Stimulated activated CD8-positive, alpha-beta memory T cell treated with anti-CD3 and anti-CD28 coated beads, Interleukin-15, amount 100 ng/mL, for 24 hours (primary cell): ENCODE measurements at places on chromosomes 2 and 18.

DNA sequence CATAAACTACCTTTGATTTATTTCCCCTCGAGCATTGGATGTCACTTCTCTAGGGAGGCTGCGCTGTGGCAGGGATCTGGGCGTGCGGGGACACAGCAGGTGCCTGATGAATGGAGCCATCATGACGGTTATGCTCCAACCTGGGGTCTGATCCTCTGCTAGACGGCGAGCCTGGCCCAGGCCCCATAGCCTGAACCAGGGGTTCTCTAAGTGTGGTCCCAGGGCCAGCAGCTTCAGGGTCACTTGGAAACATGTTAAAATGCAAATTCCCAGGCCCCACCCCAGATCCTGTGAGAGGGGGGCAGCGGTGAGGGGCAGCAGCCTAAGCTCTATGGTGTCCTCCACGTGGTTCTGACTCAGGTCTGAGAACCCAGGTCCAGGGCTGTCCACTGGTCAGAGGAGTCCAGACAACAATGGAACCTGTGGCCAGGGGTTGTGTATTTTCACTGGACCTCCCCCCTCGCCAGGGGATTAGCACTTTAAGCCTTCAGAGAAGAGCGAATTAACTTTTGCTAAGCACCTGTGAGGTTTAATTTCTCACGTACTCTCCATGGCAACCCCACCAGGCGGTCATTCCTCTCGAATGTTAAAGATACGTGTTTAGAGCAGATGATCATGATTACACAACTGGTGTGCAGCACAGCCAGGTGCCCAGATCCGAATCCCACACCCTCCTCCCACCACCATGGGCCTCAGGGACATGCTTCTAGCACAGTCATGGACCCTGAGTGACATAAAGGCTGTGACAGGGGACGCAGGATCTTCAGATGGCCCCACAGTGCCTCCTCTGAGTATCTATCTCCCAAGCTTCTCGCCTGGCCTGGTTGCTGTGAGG is 1.6 kb upstream of the ARHGEF4 start:
- DNase-seq = no peak

- DNase-seq = no peak
Observed at GRCh38 chr2:85340034-85340892, 12.5 kb upstream of the TGOLN2 start.

GRCh38 chr2:222982010-222982908 is 69.7 kb upstream of the KCNE4 start:
- DNase-seq = no peak

- peak; percentile 32 for DNase-seq
Observed at GRCh38 chr2:241882091-241882625, 12.6 kb downstream of the RTP5 start.

GRCh38 chr18:36381075-36381474 is 83.6 kb downstream of the FHOD3 start:
- DNase-seq = no peak

- DNase-seq = no peak
Observed at GRCh38 chr2:234606896-234607295, 110.0 kb upstream of the ARL4C start.

GRCh38 chr2:218123986-218124385 is 1.8 kb upstream of the CXCR2 start:
- DNase-seq = no peak

DNA sequence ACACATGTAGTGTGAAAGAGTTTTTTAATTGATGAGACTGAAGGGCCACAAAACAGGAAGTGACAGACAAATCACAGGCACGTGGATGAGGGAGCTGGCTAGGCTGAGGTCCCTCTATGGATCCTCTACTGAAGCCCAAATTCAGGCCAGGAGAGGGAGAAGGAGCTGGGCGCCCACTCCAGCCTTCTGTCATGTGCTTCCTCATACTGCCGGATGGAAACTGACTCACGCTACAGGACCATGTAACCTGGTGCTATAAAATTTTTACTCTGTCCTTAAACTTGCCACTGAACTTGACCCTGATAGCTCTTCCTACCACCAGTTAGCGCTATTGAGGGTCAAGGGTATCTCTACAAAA is 31.3 kb downstream of the PSTPIP2 start:
- no peak for DNase-seq

DNA sequence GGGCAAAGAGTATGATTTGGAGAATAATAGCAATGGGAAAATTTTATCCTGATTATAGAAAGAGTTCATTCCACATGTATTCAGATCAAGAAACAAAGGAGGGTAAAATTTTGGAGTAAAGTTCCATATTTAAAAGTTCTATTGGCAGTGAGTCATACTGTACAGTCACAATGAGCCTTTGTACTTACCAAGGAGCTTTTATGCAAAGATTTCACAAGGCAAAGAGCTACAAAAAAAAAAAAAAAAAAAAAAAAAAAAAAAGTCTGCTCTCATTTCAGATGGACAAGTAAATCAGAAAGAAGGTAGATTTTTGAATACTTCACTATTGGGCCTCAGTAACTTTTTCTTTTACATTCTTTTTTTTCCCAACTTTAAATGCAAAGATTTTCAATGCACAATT is 1802.2 kb upstream of the PIK3C3 start:
- DNase-seq = no peak

- DNase-seq = no peak
Observed at GRCh38 chr2:85548608-85548900, 9.6 kb downstream of the MAT2A start.

DNA sequence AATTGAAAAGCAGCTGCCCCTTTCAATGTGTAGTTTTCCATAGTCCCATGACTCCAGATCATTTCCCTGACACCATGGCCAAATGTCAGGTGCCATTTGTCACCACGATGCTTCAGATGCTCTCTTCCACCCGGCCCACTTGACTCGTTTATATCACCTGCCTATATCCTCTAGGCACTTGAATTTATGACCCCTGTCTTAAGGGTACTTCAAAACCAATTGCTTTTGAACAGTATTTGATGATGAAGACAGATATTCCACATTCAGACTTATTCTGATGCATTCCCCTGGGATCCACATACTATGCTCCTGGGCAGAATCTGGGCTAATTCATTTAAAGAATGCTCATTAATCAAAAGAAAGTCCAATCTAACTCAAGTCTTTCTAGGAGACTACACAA is 16.9 kb upstream of the RHBDD1 start:
- DNase-seq = no peak

- DNase-seq = no peak
Observed at GRCh38 chr2:217383620-217384019, 523.8 kb upstream of the TNP1 start.

DNA sequence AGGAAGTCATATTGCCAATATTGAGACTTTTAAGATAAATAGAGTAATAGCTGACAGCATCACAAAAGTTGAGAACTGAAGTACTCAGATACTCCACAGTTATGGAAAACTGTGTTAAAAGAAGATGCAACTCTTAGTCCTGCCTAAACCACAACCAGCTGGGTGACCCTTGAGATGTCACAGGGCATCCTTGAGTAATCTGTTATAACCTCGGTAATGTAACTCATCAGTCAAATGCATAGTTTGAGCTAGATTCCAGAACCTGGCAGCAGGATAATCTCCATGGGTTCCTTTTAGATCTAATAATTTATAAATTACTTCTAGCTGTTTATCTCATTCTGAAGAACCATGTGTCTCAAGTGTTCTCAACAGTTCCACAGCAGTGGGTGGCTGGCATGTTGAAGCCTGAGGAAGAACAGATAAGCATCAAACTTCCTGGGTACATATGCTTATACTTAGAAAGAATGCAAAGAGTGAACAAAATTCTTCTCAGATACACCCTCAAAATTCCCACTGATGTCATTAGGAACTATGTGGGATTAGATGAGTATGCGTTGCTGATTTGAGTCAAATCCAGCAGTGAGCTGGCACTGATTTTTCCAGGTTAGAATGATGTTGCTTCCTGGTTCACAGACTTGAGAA is 304.1 kb upstream of the ERBB4 start:
- no peak for DNase-seq

DNA sequence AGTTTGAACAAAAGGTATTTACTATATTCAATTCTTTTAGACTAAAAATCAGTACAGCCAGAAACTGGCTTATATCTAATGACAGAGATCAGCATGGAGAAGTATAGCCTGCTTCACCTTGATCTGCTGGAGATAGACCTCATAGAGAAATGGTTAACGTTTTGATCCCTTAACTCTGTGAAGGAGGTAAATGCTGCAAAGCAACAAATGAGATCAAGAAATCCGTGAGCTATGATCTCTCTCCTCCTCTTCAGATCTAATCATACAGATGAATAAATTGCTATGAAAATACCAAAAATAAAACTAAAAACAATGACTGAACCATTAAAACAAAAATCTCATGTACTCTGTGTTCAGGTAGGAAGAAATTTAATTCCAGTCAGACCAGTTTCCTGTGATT is 42.8 kb downstream of the KLHL14 start:
- no peak for DNase-seq

GRCh38 chr2:187138265-187138664 is 289.3 kb upstream of the ZSWIM2 start:
- DNase-seq = no peak

- DNase-seq = no peak
Observed at GRCh38 chr2:37203708-37204107, 7.4 kb downstream of the CEBPZOS start.

- DNase-seq = no peak
Observed at GRCh38 chr2:25991965-25992364, 9.7 kb upstream of the KIF3C start.

DNA sequence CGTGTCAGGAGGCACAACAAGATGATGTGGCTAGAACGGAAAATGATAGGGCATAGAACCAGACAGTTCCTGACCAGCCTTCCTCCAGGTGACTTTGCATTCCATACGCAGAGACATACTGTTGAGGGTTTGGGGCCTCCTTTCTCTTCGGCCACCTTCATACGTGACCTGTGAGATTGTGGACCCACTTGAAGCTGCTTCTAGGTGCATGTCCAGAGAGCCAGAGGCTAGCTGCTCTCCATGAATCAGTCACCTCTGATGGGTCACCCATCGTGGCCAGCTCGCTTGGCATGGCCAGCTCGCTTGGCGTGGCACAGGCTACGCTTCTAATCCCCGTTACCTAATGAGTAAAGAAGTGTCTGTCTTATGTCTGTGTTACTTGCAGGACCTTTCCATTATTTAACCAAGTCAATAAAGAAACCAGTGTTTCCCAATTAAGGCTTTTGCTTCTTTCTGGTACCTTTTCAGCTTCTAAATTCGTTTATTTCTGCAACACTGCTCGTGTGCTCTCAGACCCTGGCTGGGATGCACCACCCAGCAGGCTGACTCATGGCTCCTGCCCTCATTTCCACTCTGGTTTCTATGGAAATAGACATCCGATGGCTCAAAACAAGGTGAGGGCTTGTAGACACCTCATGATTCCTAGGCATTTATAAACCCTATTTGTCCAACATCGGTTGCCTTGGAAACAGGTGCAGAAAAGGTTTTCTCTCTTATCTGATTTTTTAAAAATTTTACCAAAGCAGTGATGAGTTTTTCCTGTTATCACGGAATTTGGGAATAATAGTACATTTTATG is 86.7 kb upstream of the B3GNT7 start:
- DNase-seq = no peak

DNA sequence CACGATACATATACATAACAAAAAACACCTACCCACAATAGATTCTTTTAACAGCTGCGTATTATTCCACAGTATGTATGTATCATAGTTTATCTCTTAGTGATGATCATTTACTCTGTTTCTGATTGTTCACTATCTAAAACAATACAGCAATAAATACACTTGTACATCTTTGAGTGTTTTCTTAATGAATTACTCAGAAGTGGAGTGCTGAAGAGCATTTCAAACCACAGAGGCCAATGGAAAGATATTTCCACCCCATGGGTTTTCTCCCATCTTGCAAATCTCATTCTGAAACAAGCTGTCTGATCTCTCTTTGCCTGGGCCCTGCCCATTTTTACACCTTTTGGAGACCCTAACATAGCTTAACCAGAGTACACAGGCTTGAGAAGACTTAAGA is 113.8 kb upstream of the KLF7 start:
- no peak for DNase-seq

GRCh38 chr2:216151313-216152025 is 42.3 kb downstream of the XRCC5 start:
- no peak for DNase-seq

DNA sequence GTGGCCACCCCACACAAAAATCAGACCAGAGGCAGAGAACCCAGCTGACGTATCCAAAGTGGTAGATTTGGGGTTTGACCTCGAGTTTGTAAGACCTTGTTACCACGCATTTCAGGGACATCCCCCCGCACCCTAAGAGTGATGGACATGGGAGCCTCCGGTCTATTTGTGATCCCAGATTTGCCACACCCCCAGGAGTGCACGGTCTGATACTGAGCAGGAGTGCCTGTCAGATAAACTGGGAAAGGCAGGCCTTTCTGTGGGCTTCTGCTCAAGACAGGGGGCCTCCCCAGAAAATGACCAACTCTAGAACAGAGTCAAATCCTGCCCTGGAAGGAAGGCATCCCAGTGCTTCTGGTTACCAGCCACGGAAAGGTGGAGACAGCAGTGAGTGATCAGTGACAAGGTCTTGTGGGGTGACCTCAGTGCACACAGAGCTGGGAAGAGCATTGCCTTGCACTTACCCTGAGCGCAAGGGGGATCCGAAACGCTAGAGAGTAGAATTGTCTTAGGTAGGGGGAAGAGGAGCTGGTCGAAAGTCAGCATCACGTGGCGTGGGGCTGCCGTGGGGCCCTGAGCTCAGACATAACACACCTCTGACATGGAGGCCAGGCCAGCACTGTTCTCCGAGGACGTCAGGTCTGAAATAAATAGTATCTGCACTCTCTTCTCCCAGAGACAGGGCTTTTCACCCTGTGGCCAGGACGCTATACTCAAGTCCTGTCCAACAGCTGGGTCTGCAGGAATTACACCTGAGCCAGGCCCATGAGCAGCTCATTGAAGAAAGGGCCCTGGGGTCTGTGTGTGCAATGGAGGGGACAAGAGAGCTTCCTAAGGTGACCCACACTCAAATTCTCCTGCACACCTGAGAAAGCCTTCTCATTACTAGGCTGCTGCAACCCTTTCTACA is 242.4 kb upstream of the SALL3 start:
- no peak for DNase-seq

DNA sequence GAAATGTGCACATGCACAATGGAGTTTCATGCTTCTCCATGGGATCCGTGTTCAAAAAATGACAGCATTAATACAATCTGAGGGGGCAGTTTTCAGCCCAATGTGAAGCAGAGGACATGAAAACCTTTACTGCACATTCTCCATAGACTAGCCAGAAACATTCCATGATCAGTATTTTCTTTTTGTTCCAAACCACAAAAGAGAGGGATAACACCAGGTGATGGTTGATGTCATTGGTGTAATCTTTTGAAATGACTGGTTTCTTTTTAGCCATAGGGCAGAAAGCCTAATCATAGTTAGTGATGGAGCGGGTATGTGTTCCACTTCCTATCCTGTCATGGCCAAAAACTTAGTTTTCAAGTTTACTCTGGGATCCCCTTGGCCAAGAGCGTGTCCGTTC is 1.8 kb upstream of the KYNU start:
- DNase-seq = no peak

DNA sequence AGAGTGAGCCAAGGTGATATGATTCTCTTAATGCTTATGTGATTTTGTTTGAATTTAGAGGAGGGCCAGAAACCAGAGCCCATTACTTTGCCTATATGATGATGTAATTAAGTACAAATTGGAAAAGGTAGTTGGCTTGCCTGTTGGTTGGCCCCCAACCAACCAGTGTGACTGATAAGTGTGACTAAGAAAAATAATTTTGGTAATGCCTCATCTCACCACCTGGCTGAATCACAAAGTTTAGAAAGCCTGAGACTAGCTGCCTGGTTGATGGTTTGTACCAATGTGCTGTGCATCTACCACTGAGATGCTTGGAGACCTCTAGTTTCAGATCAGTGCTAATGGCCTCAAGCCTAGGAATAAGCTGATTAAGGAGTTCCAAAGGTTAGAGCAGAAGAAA is 338.7 kb downstream of the CDH2 start:
- no peak for DNase-seq

- DNase-seq = no peak
Observed at GRCh38 chr2:111642586-111643327, 241.2 kb downstream of the ANAPC1 start.
